ENCODE measurements at places on chromosomes 6 and 20.

- no peak for DNase-seq
These were observed 7.0 kb downstream of the NDUFAF5 start for GRCh38 chr20:13791540-13792459.

GRCh38 chr6:107665382-107665781, 158.7 kb downstream of the SCML4 start:
- DNase-seq, result peak; percentile 55

GRCh38 chr6:149431905-149432775, 32.1 kb downstream of the SUMO4 start:
- DNase-seq, result peak; percentile 83

GRCh38 chr6:105282631-105283585, 103.1 kb upstream of the POPDC3 start:
- no peak for DNase-seq

DNA sequence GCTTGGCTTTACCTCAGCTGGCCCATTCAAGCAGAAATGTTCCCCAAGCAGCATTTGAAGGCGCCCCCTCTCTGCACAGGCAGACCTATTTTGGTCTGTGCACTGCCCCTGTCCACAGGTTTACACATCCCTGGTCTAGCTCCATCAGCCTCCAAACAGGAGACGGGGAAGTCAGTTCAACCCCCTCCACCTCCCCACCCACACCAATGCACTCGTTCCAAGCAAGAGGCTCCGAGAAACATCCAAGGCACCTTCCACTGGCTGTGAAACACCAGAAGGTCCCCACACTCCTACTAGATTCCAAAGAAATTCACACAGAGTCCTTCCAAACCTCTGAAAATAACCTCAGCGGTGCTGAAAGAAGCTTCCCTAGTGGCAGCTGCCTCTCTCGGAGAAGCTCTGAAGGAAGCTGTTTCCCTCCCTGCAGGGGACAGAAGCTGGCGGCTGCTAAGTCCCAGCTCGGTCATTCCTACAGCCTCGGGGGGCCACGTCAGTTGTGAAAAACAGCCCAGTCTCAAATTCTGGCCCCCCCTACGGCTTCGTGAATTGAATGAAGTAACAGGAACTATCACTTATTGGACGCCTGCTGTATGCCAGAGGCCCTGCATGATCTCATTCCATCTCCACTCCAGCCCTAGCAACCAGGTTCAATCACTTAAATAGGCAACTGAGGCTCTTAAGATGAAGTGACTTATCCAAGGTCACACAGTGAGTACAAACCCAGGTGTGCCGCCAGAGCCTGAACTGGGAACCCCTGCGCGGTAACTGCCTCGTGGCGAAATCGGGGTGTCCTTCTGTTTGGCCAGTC, 815 bp downstream of the SPATA2 start:
- no peak for DNase-seq

- no peak for DNase-seq
These were observed 50.4 kb upstream of the NKX2-2 start for GRCh38 chr20:21564127-21564773.

GRCh38 chr20:57660922-57661745, 40.9 kb upstream of the ZBP1 start:
- peak; percentile 53 for DNase-seq

GRCh38 chr6:148346681-148347440, 4.2 kb downstream of the SASH1 start:
- no peak for DNase-seq

- no peak for DNase-seq
These were observed 461.6 kb upstream of the ID4 start for GRCh38 chr6:19375613-19376012.

DNA sequence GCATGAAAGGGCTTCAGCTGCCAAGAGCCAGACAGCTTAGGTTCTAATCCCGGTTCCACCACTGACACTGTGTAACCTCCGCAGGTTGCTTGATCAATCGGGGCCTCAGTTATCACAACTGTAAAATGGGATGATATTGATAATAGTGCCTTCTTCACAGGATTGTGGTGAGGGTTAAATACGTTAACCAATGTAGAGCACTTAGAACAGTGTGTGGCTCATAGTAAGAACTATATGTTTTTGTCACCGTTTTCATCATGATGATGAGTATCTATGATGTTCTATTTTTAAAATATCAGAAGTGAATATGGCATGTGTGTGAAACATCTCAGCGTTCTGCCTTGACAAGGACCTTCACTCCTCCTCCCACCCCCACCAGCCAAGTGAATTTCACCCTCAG, 10.3 kb upstream of the MAPK13 start:
- DNase-seq, result no peak

DNA sequence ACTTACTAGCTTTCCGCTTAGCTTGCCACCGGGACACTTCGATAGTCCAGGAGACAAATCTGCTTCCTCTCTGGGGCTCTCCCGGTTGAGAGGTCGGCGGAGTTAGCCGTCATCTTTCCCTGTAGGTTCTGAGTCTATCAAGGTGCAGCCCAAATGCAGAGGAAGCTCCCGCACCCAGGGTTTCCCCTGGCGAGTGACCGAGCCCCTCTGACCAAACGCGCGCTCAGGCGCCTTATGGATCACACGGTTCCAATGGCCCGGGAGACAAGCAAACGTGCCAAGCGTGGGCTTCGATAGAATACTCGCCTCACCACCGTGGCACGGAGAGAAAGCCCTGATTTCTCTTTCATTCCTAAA, 15.8 kb upstream of the FOXC1 start:
- DNase-seq, result peak; percentile 26

- DNase-seq, result no peak
These were observed 63.8 kb upstream of the ATXN1 start for GRCh38 chr6:16824845-16825685.
